Ammon's horn (tissue), 1 donor: ENCODE measurements at places on chromosomes 3 and 15.

DNA sequence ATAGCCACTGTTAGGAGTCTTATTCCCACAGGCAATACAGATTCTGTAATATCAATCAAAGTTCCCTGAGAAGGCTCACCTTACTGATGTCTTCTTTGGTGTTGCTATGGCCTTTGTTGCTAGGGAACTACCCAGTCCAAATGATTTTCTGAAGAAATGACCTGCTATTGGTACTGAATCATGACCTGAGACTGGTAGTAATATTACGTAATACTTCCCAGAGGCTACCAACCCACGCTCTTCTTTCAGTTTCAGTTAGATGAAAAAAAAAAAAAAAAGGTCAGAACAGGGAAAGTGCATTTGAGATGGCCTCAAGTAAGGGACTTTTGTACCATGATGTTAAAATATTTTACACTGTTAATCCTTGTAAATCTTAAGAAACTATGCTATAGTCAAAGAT is 1092.5 kb upstream of the EPHA6 start:
- DNase-seq, result no peak

DNA sequence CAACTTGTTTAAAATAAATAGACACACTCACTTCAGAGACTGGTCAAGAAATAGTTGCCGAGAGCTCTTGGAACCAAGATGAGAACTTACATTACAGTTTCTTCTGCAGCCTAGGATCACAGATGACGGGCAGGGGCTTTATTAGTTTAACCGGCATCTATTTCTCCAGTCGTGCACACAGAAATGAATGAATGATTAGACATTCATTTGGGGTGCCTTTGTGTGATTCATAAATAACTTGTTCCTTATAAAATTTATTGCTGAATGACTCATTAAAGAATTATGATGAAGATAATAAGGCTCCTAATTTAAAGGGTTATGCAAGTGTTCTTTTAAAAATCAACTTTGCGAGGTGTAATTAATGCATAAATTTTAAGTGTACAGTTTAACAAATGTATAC is 20.8 kb downstream of the NFKBIZ start:
- DNase-seq, result no peak

GRCh38 chr3:186536883-186537844 is 7.0 kb downstream of the CRYGS start:
- no peak for DNase-seq

GRCh38 chr3:39917065-39917773 is 107.8 kb downstream of the MYRIP start:
- DNase-seq, result no peak

DNA sequence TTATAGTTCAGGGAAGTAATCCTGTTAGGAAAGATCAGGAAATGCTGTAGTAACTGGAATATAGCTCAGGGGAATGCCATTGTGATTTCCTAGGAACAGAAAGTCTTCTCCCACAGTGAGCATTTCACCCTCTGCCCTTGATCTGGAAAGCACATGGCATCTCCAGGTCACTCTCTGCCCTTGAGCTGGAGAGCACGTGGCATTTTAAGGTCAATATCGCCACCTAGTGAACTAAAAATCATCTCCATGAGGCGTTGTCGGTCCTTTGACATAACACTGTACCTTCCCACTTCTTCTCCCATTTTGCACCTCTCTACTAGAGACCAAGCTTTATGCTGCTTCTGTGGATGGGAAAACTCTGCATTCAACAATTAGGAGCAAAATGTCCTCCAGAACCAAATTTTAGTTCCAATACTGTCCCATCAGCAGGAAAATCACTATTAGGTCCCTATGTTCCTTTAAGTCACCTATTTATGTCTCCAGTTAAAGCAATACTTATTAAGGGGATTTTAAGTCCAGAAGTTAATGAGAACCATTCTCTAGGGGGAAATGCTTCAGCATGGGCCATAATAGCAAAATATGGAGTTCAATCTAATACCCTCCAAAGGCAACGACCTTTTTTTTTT is 54.7 kb upstream of the GK5 start:
- peak; percentile 84 for DNase-seq
